ENCODE measurements at places on chromosomes 2 and 18.

DNA sequence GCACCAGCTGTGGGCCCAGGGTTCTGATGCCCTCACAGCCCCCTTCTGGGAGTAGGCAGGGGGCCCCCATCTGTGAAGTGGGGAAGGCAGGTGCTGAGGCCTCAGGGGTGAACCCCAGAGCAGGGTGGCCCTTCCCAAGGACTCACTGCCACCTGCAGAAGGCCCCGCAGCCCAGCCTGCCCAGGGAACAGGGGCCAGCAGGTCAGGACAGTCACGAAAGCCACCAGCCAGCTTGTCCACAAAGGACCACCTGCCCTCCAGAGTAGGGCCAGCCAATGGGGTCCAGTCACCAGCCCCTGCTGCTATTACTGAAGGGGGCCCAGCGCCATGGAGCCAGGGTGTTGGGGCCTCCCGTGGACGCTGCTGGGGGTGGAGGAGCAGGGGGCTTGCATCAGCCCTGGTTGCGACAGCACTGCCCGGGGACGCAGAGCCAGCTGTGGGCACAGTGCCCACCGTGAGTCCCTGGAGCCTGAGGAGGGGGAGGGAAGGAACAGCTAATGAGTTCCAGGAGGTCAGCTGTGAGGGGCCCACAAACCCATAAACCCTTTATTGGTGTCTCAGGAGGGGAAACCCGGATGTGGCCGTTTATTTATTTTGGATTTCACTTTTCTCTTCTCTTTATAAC lies 11.5 kb upstream of the SNED1 start:
- no peak for DNase-seq

- DNase-seq = no peak
These were observed 311.0 kb upstream of the FAM98A start for GRCh38 chr2:33909945-33910695.

DNA sequence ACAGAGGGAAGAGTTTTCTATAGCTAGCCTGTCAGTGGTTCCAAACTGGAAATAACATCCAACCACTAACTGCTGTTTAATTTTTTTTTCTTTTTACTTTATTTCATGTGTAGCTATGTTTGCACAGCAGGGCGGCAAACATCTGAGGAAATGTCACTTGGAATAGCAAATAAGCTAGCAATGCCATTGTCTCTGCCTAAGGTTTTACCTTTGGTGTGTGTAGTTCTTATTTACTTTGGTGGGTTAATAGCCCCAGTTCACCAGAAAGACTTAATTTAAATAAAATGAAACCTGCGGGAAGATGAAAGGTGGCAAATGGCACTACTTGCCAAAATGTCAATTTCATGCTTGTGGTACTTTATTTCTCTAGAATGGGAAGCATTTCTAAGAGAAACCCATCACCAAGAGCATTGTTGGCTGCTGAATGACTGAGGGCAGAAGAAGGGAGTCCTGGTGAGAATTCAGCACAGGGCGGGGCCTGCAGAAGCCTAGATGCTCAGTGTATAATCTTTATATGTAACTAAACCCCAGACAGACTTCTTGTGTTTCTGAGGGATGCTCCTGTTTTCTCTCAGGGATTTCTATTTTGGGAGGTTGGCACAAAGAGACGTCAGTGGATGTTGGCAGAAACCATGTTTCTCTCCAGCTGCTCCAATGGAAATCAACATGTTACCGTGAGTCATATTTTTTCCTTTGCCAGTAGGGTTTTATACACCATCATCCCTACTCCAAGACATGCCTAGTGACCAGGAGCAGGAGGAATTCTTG lies 300.4 kb upstream of the NT5C1B start:
- DNase-seq = no peak

DNA sequence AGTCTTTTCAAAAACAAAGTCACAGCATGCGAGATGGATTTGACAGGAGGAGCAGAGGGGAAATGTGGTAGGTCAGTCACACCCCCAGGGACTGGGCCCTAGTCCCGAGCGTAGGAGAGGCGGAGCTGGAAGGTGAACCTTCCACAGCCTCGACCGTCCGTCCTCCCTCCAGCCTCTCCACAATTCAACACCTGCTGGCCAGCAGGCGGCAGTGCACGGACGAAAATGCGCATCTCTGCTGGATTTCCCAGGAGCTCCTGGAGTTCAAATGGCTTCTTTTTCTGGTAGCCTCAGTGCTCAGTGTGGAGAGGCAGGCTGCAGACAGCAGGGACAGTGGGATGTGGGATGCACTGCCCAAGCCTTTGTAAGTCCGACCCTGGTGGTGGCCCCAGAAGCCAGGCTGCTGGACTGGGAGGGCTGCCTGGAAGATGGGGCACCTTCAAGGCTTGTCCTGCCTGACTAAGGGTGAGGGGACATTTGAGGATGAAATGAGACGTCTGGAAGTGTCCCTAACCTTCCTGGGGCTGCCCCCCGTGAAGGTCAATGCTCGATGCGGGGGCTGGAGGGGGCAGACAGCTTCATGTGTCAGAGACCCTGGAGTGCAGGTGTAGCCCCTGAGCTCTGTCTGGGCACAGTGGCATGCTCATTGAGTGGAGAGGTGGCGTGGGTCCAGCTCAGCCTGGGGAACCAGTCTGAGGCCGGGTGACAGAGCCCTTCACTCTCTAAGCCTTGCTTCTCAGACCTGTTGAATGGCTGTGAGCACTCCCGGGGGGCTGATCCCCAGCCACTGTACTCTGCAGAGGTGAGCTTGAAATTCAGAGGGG lies 189.5 kb downstream of the TFCP2L1 start:
- peak; percentile 50 for DNase-seq

DNA sequence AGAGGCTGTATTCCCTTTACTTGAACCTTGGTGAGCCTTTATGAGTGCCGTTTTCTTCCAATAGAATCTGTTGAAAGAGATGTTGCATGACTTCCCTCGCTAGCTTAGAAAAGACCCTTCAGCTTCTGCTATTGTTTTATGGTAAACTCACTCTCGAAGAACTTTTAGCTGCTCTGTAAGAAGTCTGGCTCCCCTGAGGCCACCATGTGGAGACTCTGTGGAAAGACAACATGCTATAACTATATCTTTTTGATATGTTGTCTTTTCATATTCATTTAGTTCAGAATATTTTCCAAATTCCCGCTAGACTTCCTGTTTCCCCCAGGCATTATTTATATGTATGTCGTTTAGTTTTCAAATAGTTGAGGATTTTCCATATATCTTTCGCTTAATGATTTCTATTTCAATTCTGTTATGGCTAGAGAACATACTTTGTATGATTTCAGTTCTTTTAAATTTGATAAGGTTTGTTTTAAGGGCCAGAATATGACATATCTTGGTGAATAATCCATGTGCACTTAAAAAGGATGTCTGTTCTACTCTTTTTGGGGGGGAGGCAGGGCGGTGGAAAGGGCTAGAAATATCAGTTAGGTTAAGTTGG lies 64.1 kb downstream of the PTPN4 start:
- DNase-seq = peak; percentile 1

DNA sequence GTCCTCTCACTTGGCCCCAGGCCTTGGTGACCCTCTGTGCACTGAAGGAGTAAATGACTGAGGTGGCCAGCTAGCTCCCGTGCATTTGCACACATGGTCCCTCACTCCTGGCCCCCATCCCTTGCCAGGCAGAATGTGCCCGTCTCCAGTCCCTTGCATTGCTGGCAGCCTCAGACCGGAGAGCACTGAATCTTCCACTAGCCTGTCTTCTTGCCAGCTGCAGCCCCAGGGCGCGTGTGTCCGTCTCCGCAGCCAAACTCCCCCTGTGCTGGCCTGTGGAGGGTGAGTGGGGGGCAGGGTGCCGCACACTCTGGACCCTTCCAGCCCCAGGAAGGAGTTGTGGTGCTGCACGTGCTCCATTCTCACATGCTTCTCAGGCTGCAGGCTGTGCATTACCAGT lies 35.9 kb downstream of the INPP4A start:
- no peak for DNase-seq

- DNase-seq = no peak
These were observed 47.4 kb upstream of the DNAJC10 start for GRCh38 chr2:182668671-182669070.

GRCh38 chr2:132941296-132942020 lies 271.5 kb upstream of the LYPD1 start:
- no peak for DNase-seq

GRCh38 chr2:34549710-34550345 lies 950.7 kb upstream of the FAM98A start:
- DNase-seq = no peak

GRCh38 chr2:150526006-150526405 lies 38.5 kb upstream of the RND3 start:
- DNase-seq = no peak

- no peak for DNase-seq
These were observed 104.0 kb downstream of the CABLES1 start for GRCh38 chr18:23239350-23239692.

- DNase-seq = peak; percentile 85
These were observed 58.2 kb downstream of the HS6ST1 start for GRCh38 chr2:128260239-128261138.

DNA sequence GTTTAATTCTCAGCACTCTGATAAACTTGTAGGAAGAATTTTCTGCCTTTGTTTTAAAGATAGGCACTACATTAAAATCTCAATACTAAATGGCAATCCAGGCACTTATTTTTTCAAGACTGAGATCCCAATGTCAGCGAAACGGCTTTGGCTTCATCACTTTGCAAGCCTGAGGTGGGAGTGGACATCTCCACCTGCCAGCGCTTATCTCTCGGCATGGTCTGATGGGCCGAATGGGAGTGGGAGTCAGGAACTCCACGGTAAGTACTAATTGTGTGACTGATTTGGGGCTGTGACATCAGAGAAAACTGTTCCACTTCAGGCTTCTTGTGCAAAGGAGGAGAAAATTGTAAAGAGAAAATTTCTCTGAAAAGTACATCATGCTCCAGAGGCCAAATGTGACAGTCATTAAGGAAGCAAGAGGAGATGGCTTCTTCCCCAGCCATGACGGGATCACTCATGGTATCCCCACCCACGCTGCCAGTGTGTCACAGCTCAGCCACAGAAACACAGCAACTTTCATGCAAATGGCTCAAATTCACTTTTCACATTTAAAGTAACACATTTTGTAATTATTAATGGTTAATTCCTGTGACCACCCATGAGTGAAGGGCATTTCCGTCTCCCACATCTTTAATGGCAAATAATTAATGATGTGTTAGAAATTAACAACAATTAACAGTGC lies 385.5 kb upstream of the HNRNPA3 start:
- DNase-seq = no peak

DNA sequence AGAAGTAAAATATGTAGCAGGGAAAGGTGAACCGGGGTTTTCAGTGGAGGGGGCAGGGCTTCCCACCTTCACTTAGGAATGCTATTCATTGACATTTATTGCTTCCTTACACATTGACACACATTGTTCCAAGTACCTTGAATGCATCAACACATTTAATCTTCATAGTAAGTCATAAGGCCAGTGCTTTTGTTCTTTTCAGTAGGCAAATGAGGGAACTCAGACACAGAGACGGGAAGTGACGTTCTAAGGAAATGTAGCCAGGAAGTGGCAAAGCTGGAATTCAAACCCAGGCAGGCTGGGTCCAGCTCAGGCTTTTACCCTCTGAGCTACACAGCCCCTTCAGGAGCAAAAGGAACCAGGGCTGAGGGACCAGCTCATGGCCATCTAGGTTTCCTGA lies 20.7 kb downstream of the BMP10 start:
- DNase-seq = no peak

DNA sequence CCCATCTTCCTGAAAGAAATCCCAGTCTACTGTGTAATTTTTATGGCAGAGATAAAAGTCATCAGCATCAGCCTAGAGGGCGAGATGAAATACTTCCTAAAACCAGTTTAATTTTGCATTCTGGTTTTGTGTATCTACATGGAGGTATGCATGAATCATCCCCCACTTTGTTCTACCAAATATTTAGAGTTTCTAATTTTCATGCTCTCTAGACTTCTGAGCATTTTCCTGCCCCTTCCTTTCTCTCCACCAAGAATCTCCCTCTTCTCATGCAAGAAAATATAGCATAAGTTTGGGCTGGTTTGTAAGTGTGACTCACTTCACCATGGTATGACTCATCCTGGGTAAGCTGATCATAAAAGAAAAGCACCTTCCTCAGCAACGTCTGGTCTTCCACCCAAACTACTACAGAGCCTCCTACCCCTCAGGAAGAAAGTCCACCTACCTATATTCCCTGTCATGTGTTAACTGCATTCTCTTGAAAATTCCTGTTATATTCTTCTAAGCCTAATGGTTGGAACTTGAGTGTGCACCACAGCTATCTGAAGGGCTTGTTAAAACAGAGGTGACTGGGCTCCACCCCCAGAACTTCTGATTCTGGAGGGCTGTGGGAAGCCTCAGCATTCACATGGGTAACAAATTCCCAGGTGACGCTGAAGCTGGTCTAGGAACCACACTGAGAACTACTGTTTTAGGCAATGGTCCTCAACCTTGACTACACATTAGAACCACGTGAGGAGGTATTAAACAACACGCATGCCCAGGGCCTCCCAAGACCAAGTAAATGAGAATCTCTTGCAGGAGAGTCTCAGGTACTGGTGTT lies 37.4 kb upstream of the RAPGEF4 start:
- DNase-seq = no peak

- DNase-seq = no peak
These were observed 116.4 kb downstream of the ZNF521 start for GRCh38 chr18:25235401-25236042.

DNA sequence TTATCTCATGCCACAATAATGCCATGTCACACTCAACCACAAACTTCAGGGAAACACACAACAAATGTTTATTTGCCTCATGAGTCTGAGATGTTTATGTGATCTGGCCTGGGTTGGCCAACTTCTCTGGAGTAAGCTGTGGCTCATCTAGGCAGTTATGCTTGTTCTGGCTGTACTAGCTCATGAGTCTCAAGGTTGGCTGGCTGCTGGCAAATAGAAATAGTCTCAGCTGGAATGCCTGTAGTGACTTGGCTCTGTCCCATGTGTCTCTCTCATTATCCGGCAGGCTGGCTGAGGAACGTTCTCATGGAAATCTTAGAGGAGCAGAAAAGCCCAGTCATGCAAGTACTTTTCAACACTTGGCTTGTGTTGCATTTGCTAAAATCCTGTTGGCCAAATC lies 234.9 kb upstream of the CDH2 start:
- no peak for DNase-seq

DNA sequence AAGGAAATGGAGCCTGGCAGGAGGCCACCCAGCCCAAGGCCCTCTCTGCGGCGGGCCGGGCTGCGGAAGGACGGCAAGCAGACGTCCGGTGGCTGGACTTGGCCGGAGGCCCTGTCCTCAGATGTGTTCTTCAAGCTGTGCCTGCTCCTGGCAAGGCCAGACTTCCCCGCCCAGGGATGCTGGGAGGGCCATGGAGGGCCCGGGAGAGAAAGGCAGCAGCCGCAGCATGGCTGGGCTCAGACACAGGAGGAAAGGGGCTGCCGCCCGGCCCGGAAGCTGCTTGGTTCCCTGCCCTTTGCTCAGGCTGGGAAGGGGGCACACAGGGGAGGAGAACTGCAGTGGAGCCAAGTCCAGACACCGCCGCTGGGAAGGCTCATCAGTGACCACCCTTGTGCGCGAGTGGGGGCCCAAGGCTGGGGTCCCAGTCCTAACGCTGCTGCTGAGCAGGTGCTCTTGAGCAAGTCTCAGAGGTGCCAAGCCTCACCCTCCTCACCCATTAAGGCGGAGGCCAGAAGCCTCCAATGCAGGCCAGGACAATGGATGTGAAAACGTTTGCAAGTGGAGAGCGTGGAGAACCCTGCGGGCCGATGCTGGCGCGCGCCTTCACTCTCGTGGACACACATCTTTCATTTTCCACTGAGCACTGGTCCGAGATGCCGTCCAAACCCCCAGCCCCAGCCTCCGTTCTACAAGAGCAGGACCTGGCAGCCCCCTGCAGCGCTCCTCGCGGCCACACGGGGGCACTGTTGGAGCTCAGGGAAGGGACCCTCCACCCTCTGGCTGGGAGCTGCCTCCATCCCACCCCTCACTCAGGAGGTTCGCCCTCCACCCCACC lies 7.9 kb downstream of the CROCC2 start:
- peak; percentile 52 for DNase-seq

All from midbrain (tissue), 1 donor.